ENCODE measurements at places on chromosomes 4 and X.

GRCh38 chr4:186216465-186217024 lies 10.8 kb upstream of the KLKB1 start:
- DNase-seq = peak; percentile 31

- DNase-seq = no peak
Observed at GRCh38 chr4:138184886-138185285, 57.3 kb downstream of the SLC7A11 start.

GRCh38 chrX:53831662-53832635 lies 145.4 kb upstream of the HUWE1 start:
- DNase-seq = peak; percentile 58

DNA sequence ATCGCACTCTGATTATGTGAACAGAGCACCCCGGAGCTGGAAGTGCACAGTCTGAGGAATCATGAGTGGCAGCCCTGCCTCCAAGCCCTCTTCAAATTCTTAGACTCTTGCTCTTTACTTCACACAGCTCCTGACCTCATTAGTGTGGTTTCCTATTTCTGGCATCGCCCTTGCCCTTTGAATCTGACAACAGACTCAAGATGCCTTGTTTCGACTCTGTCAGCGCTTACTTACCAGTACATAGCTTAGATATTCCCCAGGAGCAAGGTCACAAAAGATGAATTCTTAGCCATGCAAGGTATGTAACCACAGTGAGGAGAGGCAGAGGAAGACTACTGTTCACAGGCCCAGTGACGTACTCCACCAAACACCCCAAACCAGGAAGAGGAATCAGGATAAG lies 167.2 kb downstream of the KDR start:
- no peak for DNase-seq

- DNase-seq = no peak
Observed at GRCh38 chr4:23805450-23805851, 84.4 kb downstream of the PPARGC1A start.

DNA sequence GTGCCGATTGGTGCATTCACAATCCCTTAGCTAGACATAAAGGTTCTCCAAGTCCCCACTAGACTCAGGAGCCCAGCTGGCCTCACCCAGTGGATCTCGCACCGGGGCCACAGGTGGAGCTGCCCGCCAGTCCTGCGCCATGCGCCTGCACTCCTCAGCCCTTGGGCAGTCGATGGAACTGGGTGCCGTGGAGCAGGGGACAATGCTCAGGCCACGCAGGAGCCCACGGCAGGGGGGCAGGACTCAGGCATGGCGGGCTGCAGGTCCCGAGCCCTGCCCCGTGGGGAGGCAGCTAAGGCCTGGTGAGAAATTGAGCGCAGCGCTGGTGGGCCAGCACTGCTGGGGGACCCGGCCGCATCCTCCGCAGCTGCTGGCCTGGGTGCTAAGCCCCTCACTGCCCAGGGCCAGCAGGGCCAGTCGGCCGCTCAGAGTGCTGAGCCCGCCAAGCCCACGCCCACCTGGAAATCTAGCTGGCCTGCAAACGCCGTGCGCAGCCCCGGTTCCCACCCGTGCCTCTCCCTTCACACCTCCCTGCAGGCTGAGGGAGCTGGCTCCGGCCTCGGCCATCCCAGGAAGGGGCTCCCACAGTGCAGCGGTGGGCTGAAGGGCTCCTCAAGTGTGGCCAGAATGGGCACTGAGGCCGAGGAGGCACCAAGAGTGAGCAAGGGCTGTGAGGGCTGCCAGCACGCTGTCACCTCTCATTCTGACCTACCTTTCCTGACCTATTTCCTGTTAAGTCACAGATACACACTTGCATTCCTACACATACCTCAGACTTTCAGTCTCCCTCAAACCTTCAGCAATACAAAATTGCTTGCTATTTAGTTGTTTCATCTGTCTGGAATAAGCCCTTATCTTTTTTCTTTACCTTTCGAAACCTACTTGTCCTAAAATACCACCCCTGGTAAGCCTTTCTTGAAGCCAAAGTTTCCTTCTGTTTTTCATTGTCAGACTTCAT lies 20.7 kb downstream of the UBE2K start:
- no peak for DNase-seq

DNA sequence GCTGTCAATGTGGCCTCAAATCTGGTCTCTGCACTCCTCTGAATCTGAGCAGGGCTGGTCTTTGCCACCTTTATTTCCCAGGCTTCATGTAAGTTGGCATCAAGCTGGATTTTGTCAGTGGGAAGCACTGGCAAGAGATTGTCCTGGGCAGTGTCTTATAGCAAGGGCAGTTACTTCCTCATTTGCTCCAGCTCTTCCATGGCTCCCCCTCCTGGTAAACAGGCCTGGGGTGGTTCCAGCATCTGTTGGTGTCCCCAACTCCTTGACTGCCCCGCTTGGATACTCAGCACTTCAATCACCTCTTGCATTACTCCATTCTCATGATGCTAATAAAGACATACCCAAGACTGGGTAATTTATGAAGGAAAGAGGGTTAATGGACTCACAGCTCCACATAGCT lies 15.0 kb upstream of the REST start:
- no peak for DNase-seq

DNA sequence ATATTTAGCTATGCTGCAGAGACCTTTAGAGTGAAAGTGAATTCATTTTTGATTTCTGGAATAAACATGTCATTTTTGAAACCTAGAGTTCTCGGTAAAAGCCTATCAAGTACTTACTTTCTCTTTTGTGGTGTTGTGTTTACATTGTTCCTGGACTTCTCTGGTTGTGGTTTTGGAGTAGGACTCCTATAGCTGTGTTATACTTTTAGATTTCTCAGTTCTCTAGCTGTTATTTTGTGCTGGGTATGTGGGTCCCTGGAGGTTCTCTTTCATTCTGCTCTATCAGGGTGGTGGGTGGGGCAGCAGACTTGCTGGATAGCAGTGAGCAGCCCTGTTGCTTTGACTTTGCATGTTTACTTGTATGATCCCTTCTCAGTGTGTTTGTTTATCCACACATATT lies 25.6 kb upstream of the MSMO1 start:
- no peak for DNase-seq

- DNase-seq = no peak
Observed at GRCh38 chrX:43840265-43840664, 42.0 kb downstream of the MAOB start.

- peak; percentile 58 for DNase-seq
Observed at GRCh38 chr4:81404294-81404693, 67.4 kb downstream of the RASGEF1B start.

- no peak for DNase-seq
Observed at GRCh38 chrX:140505421-140506337, 810 bp upstream of the SOX3 start.

GRCh38 chr4:87975466-87975865 lies at the start of gene SPP1:
Gene SPP1, plus strand, starts transcription at chr4:87975714. Its CDS starts 1,182 bp downstream, at chr4:87976896.
- no peak for DNase-seq

GRCh38 chr4:178970433-178971140 lies 1528.3 kb upstream of the AGA start:
- DNase-seq = no peak

DNA sequence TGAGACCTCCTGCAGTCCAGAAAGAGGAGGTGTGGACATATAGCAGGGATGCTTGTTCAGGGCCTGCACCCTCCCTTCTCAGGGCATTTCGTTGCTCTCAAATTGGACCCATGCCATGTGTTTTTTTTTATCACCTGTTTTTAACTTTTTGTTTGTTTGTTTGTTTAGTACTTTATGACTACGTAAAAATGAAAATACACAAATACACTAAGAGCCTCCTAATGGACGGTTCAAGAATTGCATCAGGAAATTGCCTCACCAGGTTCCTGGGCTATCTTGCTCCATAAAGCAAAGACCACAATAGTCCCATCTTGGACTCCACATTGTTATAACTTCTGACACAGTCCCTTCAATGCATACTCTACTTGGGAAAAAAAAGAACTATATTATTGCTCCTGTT lies 1685.9 kb upstream of the TENM3 start:
- peak; percentile 34 for DNase-seq

DNA sequence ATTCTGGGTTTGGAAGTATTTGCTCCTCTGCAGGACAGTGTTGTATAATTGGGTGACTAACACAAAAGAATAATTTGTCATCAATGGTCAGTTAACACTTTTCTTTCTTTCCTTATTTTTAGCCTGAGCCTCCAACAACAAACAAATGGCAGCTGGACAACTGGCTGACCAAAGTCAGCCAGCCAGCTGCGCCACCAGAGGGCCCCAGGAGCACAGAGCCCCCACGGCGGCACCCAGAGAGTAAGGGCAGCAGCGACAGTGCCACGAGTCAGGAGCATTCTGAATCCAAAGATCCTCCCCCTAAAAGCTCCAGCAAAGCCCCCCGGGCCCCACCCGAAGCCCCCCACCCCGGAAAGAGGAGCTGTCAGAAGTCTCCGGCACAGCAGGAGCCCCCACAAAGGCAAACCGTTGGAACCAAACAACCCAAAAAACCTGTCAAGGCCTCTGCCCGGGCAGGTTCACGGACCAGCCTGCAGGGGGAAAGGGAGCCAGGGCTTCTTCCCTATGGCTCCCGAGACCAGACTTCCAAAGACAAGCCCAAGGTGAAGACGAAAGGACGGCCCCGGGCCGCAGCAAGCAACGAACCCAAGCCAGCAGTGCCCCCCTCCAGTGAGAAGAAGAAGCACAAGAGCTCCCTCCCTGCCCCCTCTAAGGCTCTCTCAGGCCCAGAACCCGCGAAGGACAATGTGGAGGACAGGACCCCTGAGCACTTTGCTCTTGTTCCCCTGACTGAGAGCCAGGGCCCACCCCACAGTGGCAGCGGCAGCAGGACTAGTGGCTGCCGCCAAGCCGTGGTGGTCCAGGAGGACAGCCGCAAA lies 106.0 kb downstream of the KLHL8 start:
- peak; percentile 43 for DNase-seq

DNA sequence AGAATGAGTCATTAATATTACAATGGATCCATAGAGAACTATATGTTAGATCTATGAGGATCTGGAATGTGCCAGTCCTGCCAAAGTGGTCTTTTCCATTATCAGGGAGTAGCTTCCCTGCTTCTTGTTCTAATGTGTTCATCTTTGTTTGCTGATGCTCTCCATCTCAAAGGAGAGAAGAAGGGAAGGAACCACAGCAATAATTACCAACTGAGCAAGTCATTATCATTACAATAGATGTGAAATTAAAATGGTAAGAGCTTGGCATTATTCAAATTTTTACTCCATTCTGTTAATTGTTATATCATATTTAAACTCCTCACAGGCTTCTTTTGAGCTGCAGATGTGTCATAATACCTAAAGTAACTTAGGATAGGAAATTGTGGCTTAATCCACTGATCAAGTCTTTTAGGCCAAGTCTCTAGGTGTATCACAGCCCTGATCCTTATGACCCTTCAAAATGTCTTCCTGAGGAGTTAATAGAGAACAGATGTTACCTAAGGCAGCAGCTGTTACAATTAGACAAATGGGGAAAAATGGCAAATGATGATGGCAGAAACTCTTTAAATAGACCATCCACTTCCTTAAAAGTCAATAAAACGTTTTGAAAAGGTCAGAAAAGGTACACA lies 1492.7 kb upstream of the IGFBP7 start:
- no peak for DNase-seq

DNA sequence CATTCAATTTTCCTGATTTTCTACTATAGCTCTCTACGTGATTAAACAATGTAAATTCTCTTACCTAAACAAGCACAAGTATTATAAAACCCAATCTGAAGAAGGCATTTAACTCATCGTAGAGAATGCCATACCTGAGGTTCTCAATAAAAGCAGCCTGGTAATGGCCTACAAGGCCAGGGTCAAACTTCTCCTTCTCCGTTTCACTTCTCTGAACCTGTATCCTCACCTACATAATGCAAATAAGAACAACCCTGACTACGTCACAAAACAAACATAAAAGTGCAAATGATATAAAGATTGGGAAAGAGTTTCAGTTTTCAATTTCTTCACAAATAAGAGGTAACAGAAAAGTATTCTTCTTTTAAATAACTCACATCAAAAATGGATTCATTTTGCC lies 55.6 kb upstream of the STS start:
- no peak for DNase-seq

- DNase-seq = peak; percentile 85
Observed at GRCh38 chr4:80196922-80197573, at the start of gene PRDM8. Gene PRDM8, plus strand, starts transcription at chr4:80197503. Its CDS starts 2,578 bp downstream, at chr4:80200081.

DNA sequence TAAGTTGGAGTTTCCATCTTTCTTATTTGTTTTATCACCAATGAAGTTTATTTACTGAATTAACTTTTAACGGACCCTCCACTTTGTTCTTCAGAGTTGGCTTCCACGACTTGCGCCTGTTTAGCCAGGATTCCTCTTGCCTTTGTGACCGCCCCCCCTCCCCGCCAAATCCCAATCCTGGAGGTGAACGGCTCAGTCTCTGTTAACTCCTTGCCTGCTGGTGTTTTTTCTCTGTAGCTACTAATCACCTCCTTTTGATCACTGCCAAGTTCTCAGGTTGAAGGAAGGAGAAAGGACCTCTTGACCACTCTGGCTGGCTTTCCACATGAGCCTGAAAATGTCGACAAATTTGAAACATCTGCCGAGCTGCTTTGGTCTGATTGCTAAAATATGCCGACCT lies 46.8 kb upstream of the BCOR start:
- no peak for DNase-seq

GRCh38 chrX:153448556-153449367 lies 2.9 kb upstream of the TREX2 start:
- DNase-seq = no peak

- DNase-seq = no peak
Observed at GRCh38 chr4:14008494-14008893, 381.0 kb upstream of the BOD1L1 start.

DNA sequence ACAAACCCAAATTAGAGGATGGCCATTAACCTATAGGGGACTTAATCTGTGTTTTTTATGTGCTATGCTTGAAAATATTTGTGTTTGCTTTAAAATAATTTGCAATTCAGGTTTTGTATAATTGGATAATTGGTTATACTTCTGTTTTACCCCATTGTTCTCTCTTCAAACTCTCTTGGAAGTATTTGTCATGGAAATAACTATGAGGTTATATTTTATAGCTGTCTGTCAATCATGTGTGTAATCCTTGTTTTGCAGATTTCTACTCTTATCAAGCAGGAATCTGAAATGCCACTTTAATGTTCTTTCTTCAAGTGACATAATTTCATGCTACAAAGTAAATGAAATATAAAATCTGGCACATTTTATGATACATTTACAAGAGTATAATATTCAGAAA lies 15.4 kb upstream of the NDUFC1 start:
- no peak for DNase-seq

All from D341Med (cell line).